ENCODE measurements at places on chromosomes 6 and 20.

DNA sequence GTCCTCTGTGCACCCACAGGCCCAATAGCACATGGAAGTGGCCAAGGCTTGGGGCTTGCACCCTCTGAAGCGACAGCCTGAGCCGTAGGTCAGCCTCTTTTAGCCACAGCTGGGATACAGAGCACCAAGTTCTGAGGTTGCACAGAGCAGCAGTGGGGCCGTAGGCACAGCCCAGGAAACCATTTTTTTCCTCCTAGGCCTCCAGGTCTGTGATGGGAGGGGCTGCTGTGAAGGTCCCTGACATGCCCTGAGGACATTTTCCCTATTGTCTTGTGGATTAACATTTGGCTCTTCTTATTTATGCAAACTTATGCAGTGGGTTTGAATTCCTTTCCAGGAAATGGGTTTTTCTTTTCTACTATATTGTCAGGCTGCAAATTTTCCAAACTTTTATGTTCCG lies 878.7 kb upstream of the MAN1A1 start:
- DNase-seq, result no peak

- DNase-seq, result no peak
These were observed 219.3 kb downstream of the KCNQ5 start for GRCh38 chr6:72841195-72841594.

DNA sequence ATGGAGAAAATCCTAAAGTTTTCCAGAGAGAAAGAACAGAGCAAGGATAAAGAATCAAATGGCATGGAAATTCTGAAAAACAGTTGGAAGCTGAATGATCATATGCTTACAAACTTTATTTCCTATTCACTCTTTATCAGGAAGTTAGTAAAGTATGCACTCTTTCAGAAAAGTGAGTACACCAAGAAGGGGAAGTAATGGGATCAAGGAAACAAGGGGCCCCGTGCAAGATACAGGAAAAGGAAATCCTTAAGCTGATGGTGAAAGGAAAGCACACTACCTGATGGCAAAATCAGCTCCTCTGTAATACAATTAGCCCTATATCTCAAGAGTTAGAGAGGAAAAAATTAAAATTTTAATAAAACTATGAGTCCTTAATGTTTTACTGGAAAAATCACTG lies 14.0 kb downstream of the CALHM6 start:
- DNase-seq, result no peak

GRCh38 chr6:140370976-140371870 lies 996.8 kb upstream of the CITED2 start:
- DNase-seq, result no peak

GRCh38 chr6:67248077-67248476 lies 1387.0 kb upstream of the ADGRB3 start:
- DNase-seq, result no peak

DNA sequence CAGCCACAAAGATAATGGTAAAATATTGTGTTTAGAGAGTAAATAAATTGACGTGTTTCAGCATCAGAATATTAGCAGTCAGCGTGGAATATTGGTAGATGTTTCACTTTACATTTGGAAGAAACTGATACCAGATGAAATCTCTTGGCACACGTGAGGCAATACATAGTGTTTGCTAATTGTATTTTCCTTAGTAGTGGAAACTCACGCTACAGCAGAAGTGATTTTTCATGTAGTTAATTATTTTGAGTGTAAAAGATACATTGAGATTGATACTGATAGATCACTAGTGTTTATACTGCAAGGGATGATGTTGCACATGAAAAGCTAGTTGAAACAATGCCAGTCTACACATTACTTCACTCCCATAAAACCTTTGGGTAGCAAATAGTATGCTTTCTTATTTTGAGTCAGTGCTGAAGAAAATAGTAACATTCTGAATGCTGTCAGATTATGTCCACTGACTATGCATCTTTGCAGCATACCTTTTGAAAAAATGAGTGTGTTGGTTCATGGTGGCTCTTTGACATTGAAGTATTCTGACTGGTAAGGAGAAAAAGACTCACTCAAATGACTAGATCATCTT lies 59.3 kb downstream of the CD2AP start:
- no peak for DNase-seq

DNA sequence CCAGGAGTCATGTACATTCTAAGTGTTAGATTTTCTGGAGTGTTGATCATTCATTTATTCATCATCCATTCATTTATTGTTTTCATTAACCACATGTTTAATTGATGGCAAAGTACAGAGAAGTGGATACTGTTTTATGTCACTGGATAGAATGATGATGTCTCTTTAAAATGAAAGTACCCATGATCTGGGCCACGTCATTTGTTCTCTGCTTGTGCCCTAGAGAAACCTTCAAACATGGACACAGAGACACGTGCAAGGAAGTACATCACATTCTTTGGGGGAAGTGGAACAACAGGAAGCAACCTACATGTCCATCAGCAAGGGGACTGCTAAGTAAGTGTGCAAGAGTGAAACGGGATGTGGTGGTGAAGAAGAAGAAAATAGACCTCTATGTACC lies 75.8 kb upstream of the TSHZ2 start:
- DNase-seq, result no peak
